ENCODE measurements at places on chromosomes 6 and 20.

- no peak for DNase-seq
These were observed 31.5 kb downstream of the PMEPA1 start for GRCh38 chr20:57678340-57678739.

GRCh38 chr6:33730611-33731010 is 16.1 kb downstream of the IP6K3 start:
- DNase-seq: no peak

DNA sequence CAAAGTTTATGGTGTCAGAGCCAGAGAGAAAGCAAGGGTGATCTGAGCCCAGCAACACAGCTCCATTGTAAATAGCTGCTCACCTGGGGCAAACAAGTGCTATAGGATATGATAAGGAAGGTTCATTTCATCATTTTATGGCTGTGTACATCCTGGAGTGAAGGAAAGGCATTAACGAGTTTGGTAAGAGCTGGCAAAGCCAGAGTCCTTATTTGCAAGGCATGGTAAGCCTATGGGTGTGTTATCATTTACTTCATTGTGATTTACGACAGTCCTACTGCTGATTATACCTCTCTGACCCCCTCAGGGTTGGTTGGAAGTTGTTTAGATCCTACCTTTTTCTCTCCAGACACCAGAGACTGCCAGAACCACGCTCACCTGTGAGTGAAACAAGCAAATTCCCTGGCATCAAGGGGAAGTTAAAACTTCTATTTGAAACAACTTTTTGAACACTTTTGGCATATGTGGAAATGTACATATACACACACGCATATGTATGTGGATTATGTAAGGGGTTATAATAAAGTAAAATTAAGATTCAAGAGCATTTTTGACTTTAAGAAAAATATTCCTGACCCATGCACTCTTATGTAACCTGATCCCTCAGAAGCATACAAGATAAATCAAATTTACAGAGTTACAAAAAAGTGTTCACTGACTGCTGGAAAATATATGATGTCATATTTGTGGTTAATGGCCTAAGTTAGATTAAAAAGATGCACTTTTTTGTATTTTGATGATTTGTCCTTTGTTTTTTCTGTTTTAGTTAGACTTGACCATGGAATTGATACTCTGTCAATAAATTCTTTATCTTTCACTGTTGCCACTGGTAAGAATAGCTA is 40.4 kb upstream of the EDN1 start:
- DNase-seq: no peak

- DNase-seq: no peak
These were observed 577 bp upstream of the SLC24A3 start for GRCh38 chr20:19211661-19212468.

- DNase-seq: no peak
These were observed 22.0 kb upstream of the L3MBTL3 start for GRCh38 chr6:129996387-129996786.

DNA sequence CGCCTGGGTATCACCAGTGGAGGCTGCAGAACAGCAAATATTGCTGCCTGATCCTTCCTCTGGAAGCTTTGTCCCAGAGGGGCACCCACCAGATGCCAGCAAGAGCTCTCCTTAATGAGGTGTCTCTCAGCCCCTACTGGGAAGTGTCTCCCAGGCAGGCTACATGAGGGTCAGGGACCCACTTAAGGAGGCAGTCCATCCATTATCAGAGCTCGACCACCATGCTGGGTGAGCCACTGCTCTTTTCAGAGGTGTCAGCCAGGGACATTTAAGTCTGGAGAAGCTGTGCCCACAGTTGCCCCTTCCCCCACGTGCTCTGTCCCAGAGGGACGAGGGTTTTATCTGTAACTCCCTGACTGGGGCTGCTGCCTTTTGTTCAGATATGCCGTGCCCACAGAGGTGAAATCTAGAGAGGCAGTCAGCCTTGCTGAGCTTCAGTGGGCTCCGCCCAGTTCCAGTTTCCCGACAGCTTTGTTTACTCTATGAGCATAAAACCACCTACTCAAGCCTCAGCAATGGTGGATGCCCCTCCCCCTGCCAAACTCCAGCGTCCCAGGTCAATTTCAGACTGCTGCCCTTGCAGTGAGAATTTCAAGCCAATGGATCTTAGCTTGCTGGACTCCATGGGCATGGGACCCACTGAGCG is 25.9 kb upstream of the AIG1 start:
- DNase-seq: no peak

Data from fibroblast of the conjunctiva (primary cell).